ENCODE measurements at places on chromosomes 16 and 17.

DNA sequence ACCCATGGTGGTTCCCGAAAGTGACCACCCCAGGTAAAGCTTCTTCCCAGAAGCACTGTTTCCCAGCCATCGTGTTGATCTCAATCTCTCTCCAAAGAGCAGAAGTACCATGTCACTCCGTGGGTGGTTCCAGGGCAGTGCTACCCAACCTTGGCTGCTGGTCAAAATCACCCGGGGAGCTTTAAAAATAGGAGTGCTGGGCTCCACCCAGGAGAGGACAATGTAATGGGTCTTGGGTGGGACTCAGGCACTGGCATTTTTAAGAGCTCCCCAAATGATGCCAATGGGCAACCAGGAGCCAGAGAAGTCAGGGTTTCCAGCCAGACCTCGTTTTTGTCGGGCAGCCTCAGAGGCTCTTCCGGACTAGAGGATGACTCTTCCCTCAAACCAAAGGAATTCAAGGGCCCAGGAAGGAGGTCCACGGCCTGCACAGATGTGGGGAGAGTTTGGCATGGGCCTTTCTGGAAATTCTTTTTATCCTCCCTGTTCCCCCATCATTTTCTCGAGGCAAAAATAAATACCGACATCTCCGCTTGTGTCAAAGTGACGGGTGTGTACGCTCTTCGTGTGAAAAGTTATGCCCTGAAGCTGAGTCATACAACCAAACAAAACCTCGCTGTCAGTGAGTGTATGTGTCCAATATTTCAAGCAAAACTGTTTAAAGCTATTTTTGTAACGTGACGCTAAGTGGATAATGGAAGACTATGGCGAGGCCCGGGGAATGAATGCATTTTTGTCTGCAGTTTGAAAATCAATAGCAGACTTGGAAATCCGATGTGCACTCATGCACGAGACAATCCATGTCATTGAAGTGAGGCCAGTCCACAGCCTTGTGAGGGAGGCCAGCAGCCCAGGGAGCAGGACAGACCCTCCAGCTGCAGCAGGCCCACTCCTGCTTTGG is 364.1 kb downstream of the FOXL1 start:
- no peak for DNase-seq

DNA sequence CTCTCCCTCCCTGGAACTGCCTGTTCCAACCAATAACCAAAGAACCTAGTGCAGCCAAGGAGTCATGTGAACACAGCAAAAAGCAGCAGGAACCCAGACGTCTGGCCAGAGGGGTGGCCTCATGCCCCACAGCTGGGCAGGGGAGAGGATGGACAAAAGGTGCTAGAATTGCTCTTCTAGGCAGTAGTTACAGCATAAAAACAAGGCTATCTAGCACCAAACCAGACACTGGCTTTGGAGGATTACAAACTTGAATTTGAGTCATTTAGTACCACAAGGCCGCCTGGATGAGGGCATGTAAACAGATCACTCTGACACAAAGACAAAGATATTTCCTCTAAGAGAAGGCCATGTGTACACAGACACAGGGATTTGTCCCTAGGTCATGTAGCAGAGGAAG is 423.3 kb upstream of the MAF start:
- DNase-seq: no peak

- peak; percentile 60 for DNase-seq
These were observed 153.3 kb downstream of the CHD9 start for GRCh38 chr16:53207810-53208752.

DNA sequence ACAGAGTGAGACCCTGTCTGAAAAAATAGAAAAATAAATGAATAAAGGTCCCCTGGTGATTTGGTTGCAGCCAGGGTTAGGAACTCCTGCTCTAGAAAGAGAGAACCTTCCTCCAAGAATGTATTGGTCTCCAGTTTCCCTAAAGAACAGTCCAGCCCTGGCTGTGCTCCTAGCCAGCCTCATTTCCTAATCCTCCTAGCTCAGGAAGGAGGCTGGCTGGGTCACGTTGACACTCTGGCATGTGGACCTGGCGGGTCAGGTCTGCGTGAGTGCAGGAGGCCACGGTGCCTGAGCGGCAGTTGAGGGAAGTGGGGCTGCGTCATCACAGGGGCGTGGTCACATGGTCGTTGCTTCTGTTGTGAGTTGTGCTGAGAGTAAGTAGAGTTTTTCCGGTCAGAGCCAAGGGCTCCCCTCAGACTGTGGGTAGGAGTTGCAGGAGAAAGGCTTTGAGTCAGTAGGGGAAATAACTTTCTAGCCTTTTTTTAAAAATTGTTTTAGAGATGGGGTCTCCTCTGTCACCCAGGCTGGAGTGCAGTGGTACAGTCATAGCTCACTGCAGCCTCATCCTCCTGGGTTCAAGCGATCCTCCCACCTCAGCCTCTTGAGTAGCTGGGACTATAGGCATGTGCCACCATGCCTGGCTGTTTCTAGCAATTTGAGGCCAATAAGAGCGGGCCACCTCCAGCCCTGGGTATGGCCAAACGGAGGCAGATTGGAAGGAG is 194.0 kb upstream of the CIBAR2 start:
- DNase-seq: peak; percentile 57

- DNase-seq: no peak
These were observed 5.1 kb downstream of the KRT222 start for GRCh38 chr17:40659911-40660310.

GRCh38 chr16:53753431-53753830 is 49.5 kb downstream of the FTO start:
- DNase-seq: no peak

DNA sequence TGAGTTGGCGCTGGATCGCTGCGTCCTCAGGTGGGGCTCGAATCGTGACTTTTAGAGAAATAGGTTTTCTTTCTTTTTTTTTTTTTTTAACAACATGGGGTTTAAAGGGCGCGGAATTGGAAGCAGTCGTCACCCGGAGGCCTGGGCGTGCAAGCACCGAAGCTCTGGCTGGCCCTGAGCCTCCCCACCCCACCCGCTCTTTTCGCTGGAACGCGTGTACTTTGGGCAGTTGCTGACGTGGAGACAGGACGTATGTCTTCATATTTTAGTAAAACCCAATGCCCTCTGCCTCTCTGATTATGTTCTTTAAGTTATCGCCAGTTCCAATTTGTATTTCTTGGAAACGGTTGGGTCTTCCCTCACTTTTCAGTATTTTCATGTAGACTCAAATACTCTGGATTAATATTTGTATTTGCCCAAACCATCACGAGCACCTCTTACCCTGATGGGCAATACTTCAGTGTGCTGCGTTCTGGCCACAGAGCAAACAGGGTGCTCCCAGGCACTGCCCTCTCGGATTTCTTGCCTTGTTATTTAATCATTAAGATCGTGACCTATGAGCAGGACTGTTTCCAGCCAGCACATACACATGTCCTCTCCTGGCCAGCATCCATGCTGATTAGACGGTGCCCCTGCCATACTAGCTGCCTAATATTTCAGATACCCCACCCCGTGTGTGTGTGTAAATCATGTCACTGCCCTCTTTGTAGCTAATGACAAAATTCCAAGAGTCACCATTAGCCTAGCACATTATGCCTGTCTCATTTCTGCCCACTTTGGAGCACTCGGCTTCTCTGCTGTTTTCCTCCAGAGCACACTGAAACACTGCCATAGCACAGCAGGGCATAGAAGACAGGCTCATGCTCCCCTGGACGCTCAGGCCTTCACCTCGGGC is 805 bp upstream of the C16orf95 start:
- peak; percentile 41 for DNase-seq

GRCh38 chr16:50267651-50268050 is 1.3 kb downstream of the ADCY7 start:
- DNase-seq: no peak

DNA sequence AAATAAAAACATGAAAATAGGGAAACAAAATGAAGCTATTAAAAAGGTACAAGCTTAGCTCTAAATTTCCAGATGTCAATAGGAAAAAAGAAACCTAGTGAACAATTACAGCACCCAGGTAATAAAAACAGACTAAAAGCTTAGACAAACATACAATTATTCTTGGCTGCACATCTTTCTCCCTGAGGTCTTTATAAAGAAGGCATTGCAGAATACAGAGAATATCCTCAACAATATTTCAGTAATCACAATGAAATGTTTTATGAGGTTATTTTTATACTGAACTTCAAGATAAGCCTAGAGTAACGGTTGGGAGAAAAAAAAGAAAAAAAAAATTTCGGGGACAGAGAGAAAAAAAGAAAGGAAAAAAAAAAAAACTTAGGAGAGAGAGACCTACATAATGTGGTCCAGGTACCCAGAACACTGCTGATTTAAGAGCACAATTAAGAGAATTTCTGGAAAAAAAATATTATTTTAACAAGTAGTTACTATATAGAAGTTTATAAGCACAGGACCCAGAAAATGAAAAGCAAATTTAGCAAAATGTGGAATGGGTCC is 26.5 kb downstream of the KANSL1 start:
- no peak for DNase-seq

- DNase-seq: peak; percentile 17
These were observed at the start of gene CCL22 for GRCh38 chr16:57358527-57359095. Gene CCL22 (plus strand): TSS chr16:57358783. CDS start chr16:57358817, 34 bp downstream.

GRCh38 chr17:43839670-43840108 is 6.7 kb upstream of the MPP3 start:
- DNase-seq: peak; percentile 78

DNA sequence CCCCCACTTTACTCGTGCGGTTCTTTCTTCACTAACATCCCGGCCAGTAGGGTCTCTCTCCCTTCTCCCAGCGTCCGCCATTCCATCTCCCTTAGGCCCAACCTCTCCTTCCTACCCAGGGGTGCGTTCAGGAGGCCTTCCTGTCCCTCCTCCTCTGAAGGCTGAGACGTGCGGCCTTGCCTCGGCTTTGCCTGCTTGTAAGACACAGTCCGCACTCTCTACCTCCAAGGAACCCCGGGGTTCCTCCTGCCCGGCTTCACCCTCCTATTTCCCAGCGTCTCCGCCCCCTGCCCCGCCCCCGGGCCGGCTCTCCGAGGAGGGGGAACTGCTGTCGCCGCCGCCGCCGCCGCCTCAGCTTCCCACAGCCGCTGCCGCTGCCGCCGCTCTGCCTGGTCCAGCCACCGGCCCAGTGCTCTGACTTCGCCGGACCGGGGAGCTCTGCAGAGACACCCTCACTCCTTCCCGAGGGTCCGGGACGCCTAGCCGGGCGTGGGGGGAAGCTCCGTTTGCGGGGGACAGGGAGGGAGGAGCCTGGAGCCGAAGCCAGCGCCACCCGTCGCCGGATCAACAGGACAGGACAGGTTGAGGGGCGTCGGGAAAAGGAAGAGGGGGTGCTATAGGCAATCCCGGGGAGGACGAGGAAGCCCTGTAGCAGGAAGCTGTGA is 1.2 kb upstream of the FGF11 start:
- DNase-seq: no peak

DNA sequence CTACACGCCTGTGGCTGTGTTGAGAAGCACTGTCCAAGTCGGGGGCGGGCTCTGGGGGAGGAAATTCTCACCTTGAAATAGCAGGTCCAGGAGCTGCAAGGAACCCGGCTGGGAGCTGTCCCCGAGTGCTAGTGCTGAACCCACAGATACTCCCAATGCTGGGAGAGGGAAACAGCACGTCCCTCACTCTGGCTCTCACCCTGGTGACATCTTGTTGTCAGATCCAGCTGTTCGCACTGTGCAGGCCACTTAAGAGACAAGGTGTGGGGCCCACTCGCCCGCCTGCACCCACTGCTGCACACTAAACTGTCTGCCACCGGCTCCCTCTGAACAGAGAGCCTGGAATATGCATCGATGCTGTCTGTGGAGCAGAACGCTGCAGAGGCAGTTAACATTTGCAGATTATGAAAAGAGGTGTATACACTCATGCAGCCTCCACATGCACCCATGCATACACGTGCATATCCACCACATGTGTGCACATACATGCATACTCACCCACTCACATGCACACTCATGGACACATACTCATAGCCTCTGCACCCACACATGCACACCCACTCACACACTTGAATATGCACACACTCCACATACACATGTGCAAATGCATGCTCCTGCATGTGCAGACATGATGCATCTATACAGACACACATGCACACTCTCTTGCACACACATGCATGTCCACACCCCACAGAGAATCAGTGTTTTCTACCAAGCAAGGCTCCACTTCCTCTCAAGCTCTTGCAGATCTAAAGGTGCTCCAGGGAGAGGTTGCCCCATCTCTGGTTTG is 42.0 kb downstream of the MGAT5B start:
- DNase-seq: peak; percentile 31

- no peak for DNase-seq
These were observed 21.0 kb downstream of the ATPAF2 start for GRCh38 chr17:18017958-18018357.

DNA sequence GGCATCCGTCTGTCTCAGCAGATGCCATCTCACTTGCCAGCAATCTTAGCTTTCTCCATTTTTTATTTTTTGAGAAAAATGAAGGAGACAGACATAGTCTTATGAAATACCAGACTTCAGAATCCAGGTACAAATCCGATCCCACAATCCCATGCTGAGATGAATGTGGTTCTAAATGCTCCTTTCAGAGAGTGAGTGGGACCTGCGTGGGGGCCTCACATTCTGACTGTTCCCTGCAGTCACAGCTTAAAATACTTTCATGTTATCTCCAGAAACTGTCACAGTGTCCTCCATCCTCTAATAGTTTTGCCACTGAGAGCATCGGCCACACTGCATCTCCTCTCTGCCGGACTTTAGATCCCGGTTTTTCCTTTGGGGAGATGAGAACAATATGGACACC is 34.9 kb upstream of the ENDOV start:
- DNase-seq: no peak

DNA sequence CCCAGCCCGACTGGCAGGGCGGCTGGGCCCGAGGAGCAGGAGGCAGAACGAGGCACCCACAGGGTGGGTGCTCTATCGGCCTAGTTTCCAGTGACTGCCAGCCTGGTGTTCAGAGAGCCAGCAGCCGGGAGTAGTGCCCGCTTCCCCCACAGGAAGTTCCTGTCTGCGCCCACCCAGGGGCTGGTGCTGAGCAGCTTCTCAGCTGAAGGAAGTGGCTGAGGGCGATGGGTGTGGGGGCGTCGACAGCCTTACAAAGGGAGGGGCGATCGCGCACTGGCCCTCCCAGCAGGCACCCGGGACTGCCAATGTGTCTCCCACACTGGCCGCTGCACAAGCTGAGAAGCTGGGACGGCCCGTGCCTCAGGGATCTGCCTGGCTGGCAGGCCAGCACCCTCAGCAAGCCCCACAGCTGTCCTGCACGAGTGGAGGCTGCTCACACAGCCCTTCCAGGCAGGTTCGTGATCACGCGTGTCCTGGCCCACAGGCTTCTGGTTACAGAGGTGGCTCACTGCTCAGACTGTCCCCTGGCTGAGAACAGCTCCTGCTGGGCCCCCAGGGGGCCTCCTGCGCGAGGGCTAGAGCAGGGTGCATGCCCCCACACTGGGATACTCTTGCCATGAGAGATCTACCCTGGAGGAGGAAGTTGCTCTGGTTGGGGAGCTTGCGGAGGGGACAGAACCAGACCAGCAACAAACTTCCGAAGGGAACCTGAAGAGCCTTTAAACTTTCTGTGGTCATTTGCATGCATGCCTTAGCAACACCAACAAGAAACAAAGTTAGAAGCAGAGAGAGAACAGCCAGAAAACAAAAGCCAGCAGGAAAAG is 2.5 kb downstream of the RNF166 start:
- DNase-seq: no peak

- DNase-seq: no peak
These were observed 12.0 kb downstream of the SRCAP start for GRCh38 chr16:30710971-30711370.

All from SW480 (cell line).